Stimulated activated CD8-positive, alpha-beta memory T cell treated with anti-CD3 and anti-CD28 coated beads, Interleukin-7, amount 100 ng/mL, for 1 hour (primary cell): ENCODE measurements at places on chromosomes 13 and 19.

- DNase-seq, result no peak
Observed at GRCh38 chr19:40223135-40223822, 3.2 kb downstream of the CCNP start.

- no peak for DNase-seq
Observed at GRCh38 chr19:33260628-33261418, 35.2 kb upstream of the SLC7A10 start.

GRCh38 chr13:74574964-74575728 is 440.9 kb upstream of the KLF12 start:
- DNase-seq, result no peak

- no peak for DNase-seq
Observed at GRCh38 chr19:50352242-50352641, 13.2 kb downstream of the NAPSA start.

GRCh38 chr13:24709186-24709913 is 29.1 kb downstream of the ATP12A start:
- no peak for DNase-seq

GRCh38 chr19:32875428-32875827 is 5.9 kb upstream of the SLC7A9 start:
- no peak for DNase-seq

GRCh38 chr19:46620716-46621115 is 4.2 kb downstream of the PTGIR start:
- DNase-seq, result no peak

DNA sequence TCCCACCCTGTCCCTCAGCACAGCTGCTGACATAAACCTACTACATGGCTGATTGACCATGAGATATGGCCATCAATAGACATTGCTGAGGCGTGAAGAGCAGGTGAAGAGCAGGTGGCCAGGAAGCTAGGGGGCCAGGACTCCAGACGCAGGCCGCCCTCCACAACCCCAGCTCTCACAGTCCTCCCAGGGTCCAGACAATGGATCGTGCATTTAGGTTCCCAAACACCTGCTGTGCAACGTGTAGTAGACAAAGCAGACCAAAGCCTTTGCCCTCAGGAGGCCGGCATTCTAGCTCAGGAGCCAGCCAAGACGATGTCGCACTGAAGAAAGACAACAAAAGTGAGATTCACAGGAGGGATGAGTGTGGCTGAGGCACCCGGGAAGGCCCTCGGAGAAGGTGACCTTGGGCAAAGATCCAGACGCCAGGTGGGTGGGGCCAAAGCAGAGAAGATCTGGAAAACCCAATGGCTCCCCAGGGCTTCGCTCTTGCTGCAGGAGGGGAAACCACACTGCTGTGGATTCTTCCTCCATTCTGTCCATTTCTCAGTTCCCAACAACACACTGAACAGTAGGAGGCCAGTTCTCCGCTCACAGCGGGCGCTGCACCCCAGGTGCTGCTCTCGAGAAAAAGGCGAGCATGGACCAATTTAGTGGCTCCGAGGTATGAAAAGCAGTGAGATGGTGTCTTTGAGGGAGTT is 1.4 kb downstream of the FFAR1 start:
- no peak for DNase-seq

- no peak for DNase-seq
Observed at GRCh38 chr13:42746866-42747265, 34.5 kb upstream of the FAM216B start.

DNA sequence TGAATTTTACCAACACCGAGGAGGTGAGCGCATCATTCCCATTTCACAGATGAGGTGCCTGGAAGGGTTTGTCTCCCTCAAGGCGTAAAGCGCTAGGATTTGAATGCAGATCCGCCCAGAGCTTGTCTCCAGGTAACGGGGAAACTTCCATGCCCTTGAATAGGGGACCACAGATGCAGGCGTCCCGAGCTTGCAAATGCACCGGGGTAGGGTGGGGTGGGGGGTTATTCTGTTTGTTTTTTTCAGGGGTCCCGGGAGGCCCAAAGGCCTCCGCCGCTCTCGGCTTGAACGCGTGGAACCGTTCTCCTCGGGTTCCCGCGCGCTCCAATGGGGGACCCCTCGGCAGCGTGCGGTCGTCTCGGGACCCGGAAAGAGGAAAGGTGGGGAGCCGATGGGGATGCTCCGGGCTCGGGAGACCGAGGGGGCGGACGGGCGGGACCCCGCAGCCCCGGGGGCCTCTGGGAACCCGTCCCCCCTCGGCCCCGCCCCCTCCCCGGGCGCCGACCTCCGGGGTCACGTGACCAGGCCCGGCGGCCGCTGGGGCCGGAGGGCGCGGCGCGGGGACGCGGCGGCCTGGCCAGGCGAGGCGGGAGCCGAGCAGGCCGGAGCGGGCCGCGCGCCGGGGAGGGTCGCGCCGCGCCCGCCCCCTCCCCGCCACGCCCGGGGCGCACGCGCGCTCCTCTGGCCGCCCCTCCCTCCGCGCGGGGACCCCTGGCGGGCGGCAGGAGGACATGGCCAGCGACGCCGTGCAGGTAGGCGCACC is at the start of gene PKN1:
Gene PKN1 (plus strand): TSS at position 516 of the 763 bp plus-strand sequence. CDS start 216 bp downstream, at position 732.
- DNase-seq, result no peak

- no peak for DNase-seq
Observed at GRCh38 chr19:43660971-43661360, 9.0 kb downstream of the PLAUR start.

DNA sequence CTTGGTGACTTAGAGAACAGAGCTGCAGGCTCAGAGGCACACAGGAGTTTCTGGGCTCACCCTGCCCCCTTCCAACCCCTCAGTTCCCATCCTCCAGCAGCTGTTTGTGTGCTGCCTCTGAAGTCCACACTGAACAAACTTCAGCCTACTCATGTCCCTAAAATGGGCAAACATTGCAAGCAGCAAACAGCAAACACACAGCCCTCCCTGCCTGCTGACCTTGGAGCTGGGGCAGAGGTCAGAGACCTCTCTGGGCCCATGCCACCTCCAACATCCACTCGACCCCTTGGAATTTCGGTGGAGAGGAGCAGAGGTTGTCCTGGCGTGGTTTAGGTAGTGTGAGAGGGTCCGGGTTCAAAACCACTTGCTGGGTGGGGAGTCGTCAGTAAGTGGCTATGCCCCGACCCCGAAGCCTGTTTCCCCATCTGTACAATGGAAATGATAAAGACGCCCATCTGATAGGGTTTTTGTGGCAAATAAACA is 9.9 kb downstream of the APOC1 start:
- DNase-seq, result no peak

DNA sequence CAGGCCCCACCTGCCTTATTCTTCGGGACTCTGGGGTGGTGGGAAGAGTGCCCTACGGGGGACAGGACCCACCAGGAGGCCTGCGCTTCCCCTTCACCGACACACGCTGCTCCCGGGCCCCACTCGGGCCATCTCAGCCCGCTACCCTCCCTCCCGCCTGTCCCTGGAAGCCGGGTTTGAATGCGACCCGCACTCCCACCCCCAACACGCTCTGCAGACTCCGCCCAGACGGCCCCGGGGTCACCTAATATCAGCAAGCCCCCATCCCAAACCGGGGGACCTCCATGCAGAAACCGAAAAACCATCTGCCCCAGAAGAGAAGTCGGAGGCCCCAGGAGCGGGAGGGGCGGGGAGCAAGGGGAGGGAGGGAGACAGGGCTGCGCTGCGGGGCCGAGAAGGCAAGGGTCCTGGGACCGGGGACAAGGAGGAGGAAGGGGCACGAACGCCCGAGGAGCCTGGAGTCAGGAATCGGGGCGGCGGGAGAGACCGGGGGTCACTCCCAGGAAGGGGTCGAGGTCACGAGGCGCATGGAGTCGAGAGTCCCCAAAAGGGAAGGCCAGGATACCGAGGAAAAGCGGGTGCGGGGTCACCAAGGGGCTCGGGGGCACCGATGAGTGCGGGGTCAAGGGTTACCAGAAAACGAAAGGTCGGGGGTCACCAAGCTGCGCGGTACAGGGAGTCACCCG is 766 bp downstream of the SBNO2 start:
- DNase-seq, result no peak

DNA sequence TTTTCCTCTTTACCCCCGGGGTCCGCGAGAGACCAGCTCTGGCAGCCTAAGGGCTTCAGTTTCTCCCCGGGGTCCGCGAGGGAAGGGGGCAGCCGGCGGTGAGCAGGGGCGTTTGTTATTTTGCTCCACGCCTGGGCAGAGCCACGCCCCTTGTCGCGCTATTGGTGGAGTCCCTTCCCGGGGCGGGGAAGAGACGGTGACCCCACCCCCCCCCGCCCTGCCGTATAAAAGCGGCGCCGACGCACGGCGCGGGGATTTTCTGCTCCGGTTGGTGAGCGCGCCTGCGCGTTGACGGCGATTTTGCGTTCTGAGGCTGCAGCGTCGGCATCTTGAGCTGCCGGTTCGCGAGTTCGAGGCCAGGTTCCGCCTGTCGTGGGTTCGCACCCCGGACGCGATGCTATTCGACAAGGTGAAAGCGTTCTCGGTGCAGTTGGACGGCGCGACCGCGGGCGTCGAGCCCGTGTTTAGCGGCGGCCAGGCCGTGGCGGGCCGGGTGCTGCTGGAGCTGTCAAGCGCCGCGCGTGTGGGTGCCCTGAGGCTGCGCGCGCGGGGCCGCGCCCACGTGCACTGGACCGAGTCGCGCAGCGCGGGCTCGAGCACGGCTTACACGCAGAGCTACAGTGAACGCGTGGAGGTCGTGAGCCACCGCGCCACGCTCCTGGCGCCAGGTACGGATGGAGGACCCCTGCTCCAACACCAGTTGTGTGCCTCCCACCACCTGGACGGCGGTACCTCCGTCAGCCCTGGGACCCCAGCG is at the start of gene ARRDC2:
Gene ARRDC2 (plus strand): TSS at position 254 of the 757 bp plus-strand sequence. CDS start 141 bp downstream, at position 395.
- DNase-seq, result peak; percentile 73

DNA sequence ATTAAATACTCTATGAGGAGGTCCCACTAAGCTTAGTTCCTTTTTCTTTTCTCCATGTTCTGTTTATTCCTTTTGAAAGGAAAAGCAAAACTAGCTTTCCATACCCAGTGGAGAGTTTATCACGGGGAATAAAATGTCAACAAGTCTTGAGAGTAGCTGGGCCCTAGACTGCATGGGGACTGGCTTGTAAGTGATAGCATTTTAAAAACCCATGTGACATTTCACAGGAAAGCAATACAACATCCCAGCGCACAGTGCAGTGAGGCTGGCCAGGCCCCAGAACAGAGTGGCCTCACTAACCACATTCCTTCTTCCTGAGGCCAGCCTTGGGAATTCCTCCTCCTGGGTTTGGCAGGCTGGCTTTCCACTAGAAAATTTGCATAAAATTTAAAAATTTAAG is 149.8 kb downstream of the DLEU7 start:
- no peak for DNase-seq

DNA sequence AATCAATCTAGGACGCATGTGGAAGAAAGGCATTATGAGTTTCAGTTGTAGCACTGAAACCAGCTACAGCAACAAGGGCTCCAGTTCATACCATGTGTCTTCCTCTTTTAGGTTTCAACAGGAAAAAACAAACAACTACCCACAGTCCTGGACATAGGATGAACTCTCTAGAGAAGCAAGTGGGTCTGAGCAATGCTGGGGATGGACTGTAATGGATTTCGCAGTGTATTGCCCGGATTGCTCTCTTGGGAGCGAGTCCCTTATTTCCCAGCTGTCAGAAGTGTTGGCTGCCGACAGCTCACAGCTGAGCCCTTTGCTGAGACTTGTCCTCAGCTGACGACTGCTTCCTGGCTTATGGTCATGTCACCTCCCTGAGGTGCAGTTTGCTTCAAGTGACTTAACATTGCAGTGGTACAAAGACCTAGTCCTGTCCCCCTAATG is 12.1 kb upstream of the MYCBP2 start:
- no peak for DNase-seq

- DNase-seq, result no peak
Observed at GRCh38 chr13:71727042-71727441, 140.0 kb downstream of the DACH1 start.

- no peak for DNase-seq
Observed at GRCh38 chr13:43094901-43095300, 71.5 kb downstream of the DNAJC15 start.
